ENCODE measurements at places on chromosomes 7 and 10.
A peak's percentile ranks its signal among the peaks of the same experiment; 100 is the strongest.

DNA sequence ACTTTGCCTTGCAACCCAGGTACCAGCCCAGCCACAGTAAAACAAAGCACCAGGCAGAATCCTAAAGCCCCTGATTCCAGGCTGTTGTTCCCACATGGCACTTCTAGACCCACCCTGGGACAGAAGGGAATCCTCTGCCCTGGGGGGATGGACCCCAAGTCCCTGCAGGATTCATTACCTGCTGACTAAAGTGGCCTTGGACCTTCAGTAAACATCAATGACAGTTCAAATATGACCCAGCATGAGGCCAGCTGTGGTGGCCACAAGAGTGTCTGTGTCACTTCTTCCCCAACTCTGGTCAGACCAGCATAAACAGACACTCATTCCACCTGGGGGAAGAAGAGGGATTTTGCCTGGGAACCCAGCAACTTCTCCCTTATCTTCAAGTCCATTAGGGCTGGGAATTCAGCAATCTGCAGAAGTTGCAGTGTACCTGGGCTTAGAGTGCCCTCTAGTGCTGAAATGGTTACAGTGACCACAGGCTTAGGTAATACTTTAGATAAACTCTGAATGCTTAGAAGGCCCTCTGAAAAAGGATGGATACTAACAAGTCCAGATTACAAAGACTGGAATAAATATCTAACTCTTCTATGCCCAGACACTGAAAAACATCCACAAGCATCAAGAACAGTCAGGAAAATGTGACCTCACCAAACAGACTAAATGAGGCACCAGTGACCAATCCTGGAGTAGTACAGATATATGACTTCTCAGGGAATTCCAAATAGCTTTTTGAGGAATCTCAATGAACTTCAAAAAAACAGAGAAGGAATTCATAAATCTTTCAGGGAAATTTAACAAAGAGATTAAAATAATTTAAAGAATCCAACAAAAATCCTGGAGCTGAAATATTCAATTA lies 108.5 kb upstream of the TMEM168 start:
- peak; percentile 58 for DNase-seq

- DNase-seq = no peak
These were observed 79.1 kb upstream of the RHOBTB1 start for GRCh38 chr10:61023053-61023452.

GRCh38 chr10:93784059-93784458 lies 26.3 kb downstream of the LGI1 start:
- no peak for DNase-seq

- DNase-seq = no peak
These were observed 141.9 kb upstream of the PPP2R2D start for GRCh38 chr10:131758939-131759301.

DNA sequence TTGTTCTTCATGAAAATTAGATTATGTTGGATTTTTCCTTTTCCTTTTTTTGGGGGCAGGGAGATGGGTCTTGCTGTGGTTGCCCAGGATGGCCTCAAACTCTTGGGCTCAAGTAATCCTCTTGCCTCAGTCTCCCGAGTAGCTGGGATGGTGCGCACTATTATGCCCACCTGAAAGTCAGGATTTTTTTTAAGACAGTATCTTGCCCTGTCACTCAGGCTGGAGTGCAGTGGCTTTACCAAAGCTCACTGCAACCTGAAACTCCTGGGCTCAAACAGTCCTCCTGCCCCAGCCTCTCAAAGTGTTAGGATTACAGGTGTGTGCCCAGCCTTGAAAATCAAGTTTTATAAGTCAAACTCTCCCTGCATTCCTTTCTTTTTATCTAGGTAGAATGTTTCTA lies 1.7 kb upstream of the TET1 start:
- no peak for DNase-seq

- DNase-seq = peak; percentile 49
These were observed 45.5 kb upstream of the ZNRF2 start for GRCh38 chr7:30238721-30239441.

GRCh38 chr7:88758381-88759229 lies 895 bp upstream of the ZNF804B start:
- DNase-seq = no peak

DNA sequence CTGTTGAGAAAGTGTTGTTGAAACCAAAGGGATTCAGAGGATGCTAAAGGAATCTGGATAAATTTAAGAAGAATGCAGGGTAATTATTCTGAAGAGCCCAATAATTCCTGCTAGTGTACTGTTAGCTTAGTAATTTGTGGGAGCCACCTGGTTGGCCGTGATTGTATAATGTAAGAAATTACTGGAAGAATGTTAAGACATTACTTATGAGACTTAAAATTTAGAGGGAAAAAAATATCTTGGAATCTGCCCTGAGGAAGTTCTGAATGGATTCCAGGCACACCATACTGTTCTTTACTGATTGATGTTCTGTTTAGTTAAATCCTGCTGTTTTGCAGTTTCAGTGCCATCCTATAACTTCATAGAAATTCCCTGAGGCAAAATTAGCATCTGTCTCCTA lies 155.0 kb upstream of the RHOBTB1 start:
- no peak for DNase-seq

- DNase-seq = no peak
These were observed 166.9 kb upstream of the WDR11 start for GRCh38 chr10:120684226-120684625.

GRCh38 chr7:102455596-102455995 lies 9.1 kb downstream of the ALKBH4 start:
- no peak for DNase-seq

Data from NCI-H1436 (cell line).